ENCODE measurements at places on chromosomes 7 and 10. TPM values are rescaled to one million over a fixed set of nuclear protein-coding genes. Genes with fewer than 3 reads are reported as not detected.

- no peak for DNase-seq
These were observed 304.8 kb downstream of the LRMDA start for GRCh38 chr10:75736151-75736640.

- DNase-seq, result no peak
These were observed 29.0 kb downstream of the FGFBP3 start for GRCh38 chr10:91880310-91880709.

DNA sequence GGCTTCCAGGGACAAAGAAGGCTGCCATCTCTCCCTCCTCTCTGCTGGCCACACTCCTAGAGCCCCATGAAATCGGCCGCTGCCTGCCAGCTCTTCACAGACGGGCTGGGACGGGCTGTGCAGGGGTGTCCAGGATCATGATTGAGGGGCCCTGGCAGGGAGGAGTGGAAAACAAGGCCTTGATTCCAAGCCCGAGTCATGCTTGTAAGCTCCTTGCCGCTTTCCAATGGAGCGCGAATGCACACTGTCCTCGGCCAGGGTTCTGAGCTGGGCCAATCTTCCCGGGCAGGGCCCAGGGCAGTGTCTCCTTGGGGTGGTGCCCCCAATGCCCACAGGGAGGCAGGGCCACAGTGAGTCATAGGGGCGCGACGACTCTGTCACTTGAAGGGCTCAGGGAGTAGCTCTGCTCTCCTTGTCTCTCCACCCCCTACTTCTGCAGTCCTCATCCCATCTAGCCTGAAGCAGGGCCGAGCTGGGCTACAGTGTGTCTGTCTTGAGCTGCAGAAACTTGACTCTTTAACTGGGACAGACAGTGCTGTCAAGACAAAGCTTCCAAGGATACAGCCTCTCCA lies 186.2 kb upstream of the SVIL start:
- no peak for DNase-seq

AKR1E2 gene
- not detected for total RNA-seq

PPP1R3C gene
- total RNA-seq, result not detected

GRCh38 chr10:119542988-119543813 lies 682 bp upstream of the RGS10 start:
- DNase-seq, result peak; percentile 85

GRCh38 chr7:132508724-132509353 lies 67.4 kb downstream of the PLXNA4 start:
- DNase-seq, result no peak

All from OCI-LY7 (cell line).